Left renal cortex interstitium (tissue), 4 donors: ENCODE measurements at places on chromosomes 3 and 15. TPM values are rescaled to one million over a fixed set of nuclear protein-coding genes. Genes with fewer than 3 reads are reported as not detected.

DNA sequence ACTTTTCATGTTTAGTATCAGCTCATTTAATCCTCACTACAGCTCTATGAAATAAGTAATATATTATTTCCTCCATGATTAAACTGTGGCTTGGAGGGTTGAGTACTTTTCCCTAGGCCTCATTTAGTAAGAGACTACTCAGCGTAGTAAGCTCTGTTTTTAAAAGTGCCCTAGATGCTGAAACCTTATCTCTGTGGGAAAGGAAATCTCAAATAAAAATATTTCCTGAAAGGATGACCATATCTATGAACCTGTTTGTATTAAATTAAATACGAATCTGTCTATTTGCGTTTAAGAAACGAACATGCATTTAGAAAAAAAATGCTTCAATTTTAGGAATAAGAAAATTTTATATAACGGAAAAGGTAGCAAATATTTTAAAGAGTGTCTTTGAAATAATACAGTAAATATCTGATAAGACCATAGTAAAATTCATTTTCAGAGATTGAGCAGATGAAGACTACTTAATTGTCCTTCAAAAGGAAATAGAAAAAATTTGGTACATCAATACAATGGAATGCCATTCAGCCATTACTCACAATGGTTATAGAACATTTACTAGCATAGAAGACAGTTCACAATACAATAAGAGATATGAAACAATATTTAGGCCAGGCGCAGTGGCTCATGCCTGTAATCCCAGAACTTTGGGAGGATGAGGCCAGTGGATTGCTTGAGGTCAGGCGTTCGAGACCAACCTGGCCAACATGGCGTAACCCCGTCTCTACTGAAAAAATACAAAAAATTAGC lies 56.2 kb downstream of the ATG7 start:
- DNase-seq: no peak

DNA sequence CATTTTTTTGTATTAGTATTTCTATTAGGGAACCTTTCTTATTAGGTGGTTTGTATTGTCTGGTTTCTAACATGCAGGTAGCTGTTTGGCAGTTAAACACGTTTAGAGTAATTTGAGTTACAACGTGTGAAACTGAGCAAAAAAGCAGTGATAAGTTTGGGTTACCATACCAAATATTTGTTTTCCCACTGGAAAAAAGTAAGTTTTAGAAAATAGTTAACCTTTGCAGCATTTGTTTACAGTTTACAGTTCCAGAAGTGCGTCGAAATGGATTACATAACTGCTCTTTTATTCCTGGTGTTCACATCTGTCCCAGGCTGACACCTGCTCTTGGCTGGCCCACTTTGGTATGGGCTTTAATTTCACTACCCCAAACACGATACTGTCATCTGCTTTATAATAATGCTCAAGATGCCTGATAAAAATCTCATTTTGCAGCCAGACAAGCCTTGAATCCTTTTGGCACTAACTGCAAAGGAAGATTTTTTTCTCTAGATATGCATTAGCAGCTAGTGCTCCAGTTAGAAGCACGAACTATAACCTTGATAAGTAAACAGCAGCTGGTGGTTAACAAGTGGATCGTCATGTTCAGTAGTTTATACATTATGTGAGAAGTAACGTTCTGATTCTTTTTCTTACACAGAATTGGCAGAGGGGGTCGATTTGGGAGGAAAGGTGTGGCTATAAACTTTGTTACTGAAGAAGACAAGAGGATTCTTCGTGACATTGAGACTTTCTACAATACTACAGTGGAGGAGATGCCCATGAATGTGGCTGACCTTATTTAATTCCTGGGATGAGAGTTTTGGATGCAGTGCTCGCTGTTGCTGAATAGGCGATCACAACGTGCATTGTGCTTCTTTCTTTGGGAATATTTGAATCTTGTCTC lies 5.3 kb downstream of the EIF4A2 start:
- no peak for DNase-seq

DNA sequence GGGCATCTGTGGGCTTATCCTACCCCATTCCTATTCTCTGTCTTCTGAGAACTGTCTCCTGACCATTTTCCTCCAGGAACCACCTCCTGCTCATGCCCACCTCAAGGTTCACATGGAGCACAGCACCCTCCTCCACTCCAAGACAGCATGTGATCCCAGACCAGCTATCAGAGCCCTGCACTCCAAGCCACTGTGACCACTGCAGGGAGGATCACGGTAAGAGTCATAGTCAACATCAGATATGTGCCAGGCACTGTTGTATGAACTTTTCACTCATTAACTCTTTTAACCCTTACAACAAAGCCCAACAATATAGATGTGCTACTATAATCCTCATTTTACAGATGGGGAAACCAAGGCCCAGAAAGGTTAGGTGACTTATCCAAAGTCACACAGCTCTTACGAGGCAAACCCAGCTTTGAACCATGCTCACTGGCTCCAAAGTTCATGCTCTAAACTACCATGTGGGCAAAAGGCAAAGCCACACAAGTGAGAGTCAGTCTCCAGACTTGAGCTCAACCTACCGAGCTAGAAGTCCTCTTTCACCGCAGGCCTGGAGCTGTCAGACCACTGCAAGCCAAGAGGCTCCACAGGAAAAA lies 115.1 kb upstream of the IQSEC1 start:
- no peak for DNase-seq

DNA sequence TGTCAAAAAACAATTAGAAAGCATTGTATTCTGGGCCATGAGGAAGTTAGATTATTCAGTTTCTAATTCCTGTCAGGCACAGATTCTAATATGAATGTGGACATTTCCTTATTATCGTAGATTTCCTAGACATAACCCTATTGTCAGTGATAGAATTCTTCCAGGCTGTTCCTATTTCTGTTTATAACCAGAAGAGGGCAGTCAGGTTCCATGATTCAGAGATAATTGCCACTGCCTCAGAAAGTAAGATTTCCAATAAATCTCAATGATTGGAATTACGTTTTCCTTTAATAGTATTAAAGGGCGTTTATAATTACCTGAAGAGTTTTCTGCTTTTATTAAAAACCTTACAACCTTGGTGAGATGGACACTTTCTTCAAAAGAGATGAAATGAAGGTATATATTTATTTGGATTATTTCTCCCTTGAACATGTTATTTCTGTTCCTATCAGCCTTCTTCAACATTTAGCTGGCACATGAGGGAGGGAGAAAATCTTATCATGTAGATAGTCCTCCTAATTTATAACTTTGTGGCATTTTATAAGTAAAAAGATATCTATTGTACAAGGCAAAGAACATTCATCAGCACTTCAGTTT lies 439.2 kb downstream of the MCTP2 start:
- peak; percentile 73 for DNase-seq

DNA sequence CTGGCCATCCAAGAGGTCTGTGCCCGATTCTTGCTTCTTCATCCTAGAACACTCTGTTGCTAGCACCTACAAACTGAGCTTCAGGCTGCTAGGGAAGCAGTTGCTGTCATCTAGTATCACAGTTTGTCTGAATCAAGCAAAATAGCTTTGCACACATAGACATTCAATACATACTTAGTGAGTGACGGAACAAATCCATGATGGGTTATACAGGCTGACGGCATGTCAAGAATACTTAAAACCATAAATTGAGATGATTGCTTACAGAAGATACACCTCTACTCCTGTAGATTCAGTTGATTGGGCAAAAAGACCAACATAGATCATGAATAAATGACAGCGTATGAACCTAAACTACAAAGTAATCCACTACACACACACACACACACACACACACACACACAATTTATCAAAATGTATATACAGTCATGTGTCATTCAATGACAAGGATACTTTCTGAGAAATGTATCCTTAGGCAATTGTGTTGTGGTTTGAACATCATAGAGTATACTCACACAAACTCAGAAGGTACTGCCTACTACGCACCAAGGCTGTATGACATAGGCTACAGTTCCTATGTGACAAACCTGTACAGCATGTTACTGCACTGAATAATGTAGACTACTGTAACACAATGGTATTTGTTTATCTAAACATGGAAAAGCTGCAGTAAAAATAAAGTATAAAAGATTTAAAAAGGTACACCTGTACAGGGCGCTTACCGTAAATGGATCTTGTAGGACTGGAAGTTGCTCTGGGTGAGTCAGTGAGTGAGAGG lies 14.4 kb upstream of the HEG1 start:
- DNase-seq: no peak

DNA sequence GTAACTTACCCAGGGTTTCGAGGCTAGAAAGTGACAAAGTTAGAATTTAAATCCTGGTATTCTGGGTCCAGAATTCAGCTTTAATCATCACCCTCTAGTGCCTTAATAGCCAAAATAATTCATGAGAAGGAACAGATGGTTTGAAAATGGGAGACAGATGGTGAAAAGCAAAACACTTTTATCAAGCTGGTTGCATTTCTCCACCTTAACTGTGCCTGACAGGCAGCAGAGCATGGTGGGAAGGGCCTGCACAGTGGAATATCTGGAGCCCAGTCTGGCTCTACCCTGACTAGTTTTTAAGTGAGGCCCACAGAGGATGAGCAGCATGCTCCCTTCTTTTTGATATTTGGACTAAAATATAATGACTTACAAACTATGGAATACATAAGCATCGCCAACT lies 35.6 kb upstream of the RASGRP1 start:
- no peak for DNase-seq

DNA sequence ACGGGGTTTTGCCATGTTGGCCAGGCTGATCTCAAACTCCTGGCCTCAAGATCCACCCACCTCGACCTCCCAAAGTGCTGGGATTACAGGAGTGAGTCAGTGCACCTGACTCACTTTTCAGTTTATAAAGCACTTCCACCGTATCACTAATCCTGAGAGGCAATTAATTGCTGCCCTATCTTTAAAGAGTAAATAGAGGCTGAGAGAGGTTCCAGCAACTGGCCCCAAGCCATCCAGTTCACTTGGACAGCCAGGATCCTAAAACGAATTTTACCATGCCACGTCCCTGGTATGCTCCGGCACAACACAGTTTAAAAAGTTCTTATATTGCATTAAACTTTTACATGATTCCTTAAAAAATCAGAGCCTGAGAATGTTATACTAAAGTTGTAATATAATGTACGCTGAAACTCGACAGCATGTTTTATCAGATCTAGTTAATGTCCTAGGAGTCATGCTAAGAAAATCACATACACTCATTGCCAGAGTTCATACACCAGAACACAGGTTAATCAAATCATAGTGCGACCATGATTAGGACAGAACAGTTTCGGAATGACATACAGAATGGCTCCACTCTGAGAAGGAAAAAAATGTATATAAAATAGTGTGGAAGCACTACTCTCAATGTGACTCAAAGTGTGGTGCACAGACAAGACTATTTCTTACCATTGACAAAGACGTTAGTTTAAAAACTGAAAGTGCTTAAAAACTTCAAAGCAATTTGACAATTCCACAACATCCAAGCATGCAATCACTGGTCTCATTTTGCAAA lies 125.4 kb downstream of the ULK4 start:
- no peak for DNase-seq

GRCh38 chr15:66692808-66693596 lies 9.0 kb upstream of the SMAD6 start:
- DNase-seq: no peak

- no peak for DNase-seq
These were observed 172.6 kb upstream of the CHL1 start for GRCh38 chr3:24006-24405.

GRCh38 chr3:113084777-113085176 lies 94.0 kb downstream of the GTPBP8 start:
- no peak for DNase-seq

DNA sequence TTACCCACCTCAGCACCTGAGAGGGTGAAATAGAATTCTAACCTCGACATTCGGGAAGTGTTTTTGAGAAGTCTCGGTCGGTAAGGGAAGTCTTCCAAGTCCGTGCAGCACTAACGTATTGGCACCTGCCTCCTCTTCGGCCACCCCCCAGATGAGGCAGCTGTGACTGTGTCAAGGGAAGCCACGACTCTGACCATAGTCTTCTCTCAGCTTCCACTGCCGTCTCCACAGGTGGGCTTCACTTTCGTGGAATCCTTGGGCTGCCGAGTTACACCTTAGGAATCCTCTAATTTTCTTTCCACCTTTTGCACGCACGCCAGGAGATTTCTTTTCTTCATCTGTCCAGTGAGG lies 775 bp downstream of the CCNDBP1 start:
- DNase-seq: no peak

SNAP23 gene
- 112 TPM for polyA plus RNA-seq

SAMMSON gene
- polyA plus RNA-seq: not detected

NPAP1 gene
- 1.8 TPM for polyA plus RNA-seq
